ENCODE measurements at places on chromosomes 2 and 18.

DNA sequence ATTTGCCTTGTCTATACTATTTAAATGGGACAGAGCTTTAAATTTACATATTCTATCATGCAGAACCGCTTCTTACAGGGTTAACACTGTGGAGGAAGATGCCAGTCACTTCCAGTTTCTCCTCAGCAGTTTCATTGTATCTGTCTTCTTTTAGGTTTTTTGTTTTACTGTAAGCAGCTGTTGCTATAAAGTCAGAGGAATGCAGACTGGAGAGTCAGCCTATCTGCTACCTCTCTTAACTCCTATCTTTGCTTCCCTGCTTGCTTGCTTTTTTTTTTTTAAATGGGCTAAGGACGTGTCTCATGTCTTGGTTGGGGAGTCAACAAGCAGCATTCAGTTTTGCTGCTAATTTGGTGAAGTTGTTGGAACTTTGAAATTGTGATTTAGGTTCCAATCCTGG lies 8.9 kb downstream of the EPC2 start:
- no peak for DNase-seq

- no peak for DNase-seq
Measured at GRCh38 chr18:650428-650858, 7.0 kb upstream of the TYMS start.

- DNase-seq = peak; percentile 80
Measured at GRCh38 chr2:152635635-152636298, 81.5 kb downstream of the PRPF40A start.

DNA sequence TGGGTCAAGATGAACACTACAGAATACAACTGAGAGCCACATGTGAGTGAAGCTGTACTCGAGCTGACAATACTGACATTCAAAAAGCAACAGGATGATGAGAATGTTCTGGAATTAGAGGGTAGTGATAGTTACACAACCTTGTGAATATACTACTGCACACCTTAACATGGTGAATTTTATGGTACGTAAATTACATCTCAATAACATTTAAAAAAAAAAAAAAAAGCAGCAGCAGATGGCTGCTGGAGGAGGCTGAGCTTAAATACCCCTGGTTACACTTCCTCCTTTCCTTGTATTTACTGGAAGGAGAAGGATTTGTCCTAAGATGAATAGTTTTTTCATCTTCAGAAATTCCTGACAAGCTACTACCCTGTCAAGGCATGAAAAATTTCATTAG lies 45.5 kb upstream of the CYP1B1 start:
- no peak for DNase-seq

GRCh38 chr2:236571145-236571544 lies 1.5 kb downstream of the ACKR3 start:
- no peak for DNase-seq

GRCh38 chr2:86518481-86518880 lies 44.8 kb downstream of the CHMP3 start:
- peak; percentile 27 for DNase-seq

DNA sequence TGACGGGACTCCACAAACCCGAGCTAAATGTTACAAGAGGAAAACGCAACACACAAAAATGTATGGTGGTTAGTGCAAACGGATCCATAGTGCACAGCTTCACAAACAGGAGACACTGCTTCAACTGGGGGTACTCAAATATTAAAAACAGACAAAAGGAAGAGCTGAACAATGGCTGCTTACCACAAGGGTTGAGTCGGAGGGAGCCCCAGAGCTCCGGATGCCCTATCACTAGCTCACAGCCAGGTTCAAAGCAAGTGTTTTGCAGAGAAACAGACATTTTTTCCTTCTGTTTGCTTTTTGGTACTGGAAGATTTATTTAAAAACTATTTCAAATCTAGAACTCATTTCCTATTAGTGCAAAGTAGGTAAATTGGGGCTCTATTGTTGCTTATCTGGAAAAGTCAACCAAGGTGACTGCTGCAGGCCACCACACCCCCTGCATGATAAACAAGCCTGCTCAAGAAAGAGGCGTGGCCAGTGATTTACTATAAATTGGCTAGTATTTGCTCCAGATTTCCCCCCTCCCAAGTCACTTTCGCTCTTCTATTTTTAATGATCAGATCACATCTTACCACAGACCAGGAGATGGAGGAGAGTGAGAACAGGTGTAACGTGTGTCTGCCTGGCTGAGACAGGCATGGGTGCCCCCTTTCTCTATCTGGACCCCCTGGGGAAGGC lies 46.5 kb downstream of the ZAP70 start:
- no peak for DNase-seq

GRCh38 chr2:133511679-133512078 lies 56.6 kb downstream of the NCKAP5 start:
- no peak for DNase-seq

DNA sequence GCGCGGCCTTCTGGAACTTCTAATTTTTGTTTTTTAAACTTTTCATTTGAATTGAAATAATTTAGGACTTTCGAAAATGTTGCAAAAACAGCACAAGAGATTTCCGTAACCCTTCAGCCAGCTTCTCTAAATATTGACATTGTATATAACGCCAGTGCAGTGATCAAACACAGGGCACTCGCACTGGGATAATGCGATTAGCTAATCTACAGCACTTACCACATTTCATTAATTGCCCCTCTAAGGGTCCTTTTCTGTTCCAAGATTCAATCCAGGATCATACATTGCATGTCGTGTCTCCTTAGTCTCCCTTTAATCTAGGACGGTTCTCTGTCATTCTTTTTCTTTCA lies 343 bp upstream of the CD302 start:
- DNase-seq = no peak

DNA sequence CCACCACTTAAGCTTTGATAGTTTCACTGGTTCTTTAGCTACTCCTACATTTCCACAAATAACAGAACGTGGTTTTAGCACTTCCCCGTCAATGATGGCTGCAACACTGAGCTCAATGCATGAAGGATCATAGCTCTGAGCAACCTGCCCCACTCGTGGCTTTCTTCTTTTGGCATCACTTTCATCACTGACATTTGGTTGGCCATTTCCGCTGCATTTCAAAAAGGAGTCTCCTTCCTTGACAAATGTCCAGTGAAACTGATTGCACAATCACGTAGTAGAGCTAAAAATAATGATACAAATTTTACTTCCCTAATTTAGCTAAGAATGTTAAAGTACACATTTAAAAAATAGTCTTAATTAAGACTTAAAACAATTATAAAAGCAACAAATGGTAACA lies 205.2 kb upstream of the HDAC4 start:
- no peak for DNase-seq

GRCh38 chr2:28487258-28487657 lies 8.6 kb upstream of the PLB1 start:
- no peak for DNase-seq

- DNase-seq = peak; percentile 13
Measured at GRCh38 chr2:235765181-235765820, 271.5 kb downstream of the AGAP1 start.

DNA sequence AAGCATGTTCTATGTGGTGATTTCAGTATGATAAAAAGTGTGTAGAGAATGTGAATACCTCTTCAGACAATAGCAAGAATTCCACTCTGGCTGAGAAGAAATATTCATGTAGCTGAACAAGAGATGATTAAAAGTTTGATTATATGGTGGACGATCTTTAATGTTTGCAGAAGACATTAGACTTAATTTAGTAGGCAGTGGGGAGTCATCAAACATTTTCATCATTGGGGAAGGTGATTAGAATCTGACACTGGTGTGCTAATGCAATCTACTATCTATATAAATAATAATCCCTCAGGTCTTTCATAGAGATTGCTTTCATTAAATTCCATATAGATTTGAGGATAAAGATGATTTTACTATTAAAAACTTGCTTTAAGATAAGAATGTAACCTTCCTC lies 761.0 kb downstream of the SOCS6 start:
- no peak for DNase-seq

DNA sequence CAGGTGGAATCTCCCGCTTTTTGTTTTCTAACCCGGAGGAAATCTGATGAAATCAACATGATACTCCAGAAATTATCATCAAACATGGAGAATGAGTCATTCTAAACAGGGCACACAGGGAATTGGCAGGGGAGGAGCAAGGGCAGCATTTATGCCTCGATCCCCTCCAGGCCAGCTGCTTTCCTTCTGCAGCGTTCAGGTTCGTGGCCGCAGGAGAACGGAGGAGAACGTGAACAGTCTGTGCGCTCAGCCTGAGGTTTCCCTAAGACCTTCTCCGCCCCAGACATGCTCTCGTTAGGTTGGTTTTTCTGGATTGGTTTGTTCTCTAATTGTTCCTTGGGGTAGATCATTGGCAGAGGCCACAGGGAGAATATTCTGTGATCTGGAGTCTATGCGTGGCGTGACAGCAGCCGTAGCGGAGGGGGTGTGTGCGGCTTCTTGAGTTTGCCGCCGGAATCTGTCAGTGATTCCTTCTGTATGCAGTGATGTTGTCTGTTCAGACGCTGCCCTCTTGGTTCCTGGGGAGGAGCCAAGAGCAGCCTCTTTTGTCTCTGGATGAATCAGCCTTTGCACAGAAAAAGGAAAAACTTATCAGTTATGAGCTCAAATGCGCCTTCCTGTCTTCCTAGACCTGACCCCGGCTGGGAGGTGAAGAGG lies 75.9 kb downstream of the SH3BP4 start:
- no peak for DNase-seq

- no peak for DNase-seq
Measured at GRCh38 chr2:178449700-178450523, 1.1 kb downstream of the PRKRA start.

- no peak for DNase-seq
Measured at GRCh38 chr2:120587997-120588336, 147.7 kb upstream of the GLI2 start.

DNA sequence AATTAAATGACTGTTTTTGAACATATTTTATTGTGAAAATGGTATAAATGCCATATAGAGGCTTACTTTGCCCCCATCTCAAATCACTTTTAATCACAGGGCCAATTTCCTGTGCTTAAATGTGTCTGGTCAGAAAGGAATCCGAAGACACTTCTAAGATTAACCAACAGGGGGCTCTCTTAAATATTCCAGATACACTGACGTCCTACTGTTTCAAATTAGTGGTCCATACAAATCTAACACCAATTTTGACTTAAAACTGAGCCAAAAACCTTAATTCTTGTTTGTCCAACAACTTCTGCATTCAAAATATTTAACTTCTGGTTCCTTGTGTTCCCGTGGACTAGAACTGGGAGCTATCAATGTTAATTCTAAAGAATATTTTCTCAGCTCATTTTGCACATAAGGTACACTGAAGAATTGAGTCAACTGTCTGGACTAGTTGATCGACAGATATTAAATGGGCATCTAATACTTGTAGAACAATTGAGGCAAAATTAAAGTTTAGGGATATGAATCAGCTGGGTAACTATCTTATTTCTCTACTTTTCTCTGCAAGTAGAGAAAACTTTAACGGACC lies 557.5 kb downstream of the ARHGAP15 start:
- DNase-seq = peak; percentile 67

DNA sequence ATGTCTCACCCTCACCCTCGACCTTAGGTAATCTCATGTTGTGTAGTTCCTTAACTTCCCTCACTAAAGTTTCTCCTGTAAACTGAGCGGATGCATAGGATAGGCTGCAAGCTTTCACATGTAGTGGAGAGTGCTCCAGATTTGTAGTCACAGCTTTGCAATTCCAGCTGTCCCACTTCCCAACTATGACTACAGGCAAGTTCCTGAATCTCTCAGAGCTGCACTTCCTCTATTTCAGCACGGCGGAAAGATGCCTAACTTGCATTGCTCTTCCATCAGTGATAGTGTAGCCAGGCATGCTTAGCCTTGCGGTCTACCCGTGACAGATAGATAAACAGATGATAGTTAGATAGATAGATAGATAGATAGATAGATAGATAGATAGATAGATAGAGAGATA lies 183.1 kb upstream of the CCDC68 start:
- DNase-seq = no peak

- no peak for DNase-seq
Measured at GRCh38 chr2:19351499-19351898, 6.9 kb downstream of the OSR1 start.

- no peak for DNase-seq
Measured at GRCh38 chr2:181574321-181574720, 82.6 kb downstream of the CERKL start.

DNA sequence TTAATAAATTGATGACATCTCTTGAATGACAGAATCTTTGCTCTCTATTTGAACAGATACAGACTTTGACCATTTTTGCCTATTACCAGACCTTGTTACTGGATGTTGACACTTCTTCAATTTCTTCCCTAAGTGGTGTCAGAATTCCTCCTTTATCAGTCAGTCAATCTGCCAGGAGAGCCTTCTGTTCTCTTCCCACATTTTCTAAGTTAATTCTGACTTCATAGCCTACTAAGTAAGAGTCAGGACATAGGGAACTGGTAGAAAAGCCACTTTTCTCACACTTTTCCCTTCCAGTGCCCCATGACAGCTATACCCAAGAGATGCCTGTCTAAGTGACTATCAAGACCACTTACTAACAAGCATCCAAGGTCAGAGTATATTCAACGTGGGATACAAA lies 1187.5 kb upstream of the NXPH2 start:
- no peak for DNase-seq

GRCh38 chr2:124586835-124587234 lies 561.7 kb downstream of the CNTNAP5 start:
- DNase-seq = no peak

GRCh38 chr18:49861659-49862058 lies 48.3 kb upstream of the ACAA2 start:
- peak; percentile 14 for DNase-seq

GRCh38 chr2:69735686-69736085 lies 6.2 kb upstream of the ANXA4 start:
- no peak for DNase-seq

DNA sequence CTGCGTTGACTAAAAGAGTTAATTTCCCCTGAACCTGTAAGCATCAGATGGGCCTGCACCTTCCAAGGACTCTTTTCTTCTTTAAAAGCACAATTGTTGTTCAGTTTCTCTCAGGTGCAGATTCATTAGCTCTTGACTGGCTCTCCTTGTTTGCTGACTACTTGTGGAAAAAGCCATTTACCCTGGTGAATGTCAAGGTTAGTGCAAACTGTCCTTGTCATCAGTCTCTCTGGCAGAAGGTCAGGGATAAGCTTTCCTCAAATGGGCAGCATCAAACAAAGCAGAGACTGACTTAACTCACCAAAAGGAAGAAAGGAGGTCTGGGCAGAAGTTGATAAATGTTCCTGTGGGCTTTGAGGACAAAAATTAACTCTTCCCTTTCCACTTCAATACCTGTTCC lies 922.7 kb downstream of the BCL11A start:
- DNase-seq = no peak

GRCh38 chr2:126860385-126860784 lies 38.3 kb upstream of the TEX51 start:
- peak; percentile 14 for DNase-seq

DNA sequence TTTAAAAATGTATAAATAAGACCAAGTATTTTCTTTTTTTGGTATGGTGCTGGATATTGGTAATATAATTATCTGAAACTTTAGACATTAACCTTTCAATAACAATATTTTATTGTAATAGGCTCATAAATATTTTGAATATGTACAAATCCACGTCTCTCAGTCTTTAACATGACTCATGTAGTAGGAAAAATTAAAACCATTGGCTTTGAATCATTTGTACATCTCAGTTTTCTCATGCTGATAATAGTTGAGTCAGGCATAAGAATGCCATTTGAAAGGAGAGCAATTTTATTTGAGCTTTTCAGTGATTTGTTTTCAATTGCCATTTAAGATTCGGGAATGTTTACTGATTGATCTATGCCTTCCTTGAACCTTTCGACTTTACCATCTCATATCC lies 364.8 kb downstream of the TGIF1 start:
- DNase-seq = no peak
